Fibroblast of skin of left biceps (primary cell): ENCODE measurements at places on chromosomes 3 and 15.

DNA sequence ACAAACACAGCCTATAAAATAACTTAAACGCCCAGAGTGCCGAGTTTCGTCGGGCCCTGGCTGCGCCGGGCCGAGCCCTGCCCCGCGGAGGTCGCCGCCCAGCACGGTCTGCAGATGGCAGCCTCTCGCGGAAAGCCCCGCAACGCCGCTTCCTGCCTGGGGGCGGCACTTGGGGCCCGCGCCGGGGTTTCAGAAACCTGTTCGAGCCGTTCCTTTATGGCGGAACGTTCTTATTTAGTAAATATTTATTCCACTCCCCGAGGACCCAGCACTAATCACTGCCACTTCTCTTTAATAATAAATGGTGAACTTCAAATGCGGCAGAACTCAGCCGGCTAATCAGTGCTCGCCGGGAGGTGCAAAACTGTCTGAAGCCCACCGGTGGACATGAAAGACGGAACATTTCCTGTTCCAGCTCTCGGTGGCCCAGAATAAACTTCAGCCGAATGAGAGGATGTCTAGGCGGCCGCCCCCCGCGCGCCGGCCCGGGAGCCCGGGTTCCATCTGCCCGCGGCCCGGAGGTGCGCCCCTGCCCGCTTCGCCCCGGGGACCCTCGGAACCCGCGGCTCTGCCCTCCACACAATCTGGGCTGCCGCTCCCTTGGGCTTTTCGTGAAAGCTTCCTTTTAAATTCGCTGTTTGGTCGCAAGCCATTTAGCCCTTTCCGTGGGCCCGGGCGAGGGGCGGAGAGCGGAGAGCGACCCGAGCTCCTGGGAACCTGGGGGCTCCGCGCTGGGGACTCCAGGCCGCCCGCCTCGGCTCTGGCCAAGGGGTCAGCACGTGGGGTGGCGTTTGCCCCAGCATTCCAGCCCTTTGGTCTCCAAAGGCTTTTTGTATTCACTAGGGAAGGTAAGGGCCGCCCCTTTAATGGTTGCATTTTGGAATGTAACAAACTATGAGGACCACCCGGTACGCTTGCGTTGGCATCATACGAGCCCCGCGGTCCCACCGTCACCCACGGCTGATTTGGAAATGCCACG is 110.8 kb upstream of the ATP11B start:
- DNase-seq = no peak

DNA sequence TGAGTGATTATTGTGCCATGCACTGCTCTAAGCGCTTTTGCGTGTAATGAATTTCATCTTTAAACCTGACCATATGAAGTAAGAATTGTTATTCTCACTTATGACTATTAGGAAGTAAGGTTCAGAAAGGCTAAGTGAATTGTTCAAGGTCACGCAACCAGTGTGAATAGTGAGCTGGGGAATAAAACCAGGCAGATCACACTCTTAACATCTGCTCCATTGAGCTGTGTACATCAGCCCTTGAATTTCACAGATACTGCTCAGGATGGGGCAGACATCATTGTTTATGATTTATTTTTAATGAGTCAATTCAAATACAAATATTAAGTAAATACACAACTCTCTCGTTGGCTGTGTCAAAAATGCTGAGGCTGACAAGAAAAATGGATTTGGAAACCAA is 184.5 kb downstream of the FNDC3B start:
- no peak for DNase-seq

DNA sequence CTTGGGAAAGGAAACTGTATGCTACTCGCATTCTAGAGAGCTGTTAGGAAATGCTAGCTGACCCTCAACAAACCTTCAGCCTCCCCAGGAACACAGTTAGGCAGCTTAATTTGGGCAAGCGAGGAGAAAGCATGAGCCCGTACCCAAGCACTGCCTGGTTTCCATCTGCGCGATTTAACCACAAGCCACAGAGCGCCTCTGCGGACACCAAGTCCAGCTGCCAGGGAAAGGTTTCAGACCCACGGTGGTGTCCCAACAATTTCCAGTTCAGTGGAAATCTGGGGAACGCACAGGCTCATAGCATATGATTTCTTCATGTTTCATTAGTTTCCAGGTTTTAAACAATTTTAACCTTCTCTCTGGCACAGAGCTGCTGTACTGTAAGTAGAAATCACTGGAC is 617.6 kb downstream of the FHIT start:
- no peak for DNase-seq

DNA sequence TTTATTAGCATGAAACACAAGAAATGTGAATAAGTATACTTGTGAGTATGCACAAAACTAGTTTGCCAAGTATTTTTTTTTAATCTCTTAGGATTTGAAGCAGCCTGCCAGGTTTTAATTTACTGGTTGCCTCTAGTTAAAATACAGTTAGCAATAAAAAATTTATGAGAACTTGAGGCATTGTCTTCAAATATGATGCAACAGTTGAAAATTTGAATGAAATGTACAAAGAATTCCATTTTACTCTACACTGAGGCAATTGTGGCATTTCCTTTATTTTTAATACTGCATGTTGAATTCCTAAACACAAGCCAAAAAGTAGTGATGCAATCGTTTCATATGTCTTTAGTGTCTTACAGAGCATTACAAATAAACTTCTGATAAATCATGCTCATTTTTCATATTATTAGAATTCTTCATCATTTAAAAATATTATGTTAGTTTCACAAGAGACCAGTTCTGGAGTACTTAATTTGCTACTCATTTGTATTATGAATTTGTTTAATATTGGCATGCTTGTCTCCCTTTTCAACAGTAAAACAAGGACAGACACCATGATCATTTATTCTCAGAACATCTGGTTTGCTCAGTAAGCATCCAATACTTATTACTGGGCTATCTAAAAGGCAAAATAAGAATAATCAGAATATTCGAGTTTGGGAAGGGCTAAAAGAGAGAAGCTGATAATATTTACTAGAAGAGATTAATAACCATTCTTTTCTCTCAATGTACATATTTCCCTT is 124.8 kb upstream of the PTX3 start:
- DNase-seq = peak; percentile 98

DNA sequence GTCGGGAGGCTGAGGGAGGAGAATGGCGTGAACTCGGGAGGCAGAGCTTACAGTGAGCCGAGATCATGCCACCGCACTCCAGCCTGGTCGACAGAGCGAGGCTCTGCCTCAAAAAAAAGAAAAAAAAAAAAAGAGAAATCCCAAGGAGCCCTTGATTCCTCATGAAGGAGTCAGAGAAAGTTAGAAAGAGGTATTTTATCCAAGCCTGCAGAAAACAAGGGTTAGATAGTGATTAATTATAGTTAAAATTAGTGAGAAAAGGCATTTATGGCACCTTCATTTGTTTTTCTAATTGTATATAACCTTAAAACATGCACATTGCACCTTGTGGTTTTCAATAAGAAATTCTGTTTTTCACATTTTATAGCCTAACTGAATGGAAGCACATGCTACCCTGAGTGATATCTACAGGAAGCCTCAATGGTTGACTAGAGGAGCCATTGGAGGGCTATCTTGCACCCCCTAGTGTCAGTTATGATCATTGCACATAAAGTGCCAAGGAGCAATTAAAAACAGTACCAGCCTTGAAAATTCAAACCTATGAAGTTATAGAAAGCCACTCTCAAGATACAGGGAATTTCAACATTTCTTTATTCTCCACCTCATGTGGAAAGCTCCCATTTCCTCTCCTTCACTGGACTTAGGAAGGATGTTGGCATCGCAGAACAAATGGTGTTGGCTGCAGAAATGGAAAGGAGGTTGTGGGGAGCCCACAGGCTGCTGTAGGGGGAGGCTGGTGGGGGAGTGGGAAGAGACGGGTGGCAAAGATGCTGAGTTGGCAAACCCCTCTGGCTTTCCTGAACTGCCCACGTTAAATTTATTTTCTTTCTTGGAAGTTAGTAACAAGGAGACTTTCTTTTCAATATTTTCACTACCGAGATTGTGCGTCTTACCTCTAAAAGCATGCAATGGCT is 48.5 kb downstream of the ITGA11 start:
- no peak for DNase-seq

GRCh38 chr3:53795789-53796560 is 50.2 kb downstream of the CHDH start:
- DNase-seq = no peak

DNA sequence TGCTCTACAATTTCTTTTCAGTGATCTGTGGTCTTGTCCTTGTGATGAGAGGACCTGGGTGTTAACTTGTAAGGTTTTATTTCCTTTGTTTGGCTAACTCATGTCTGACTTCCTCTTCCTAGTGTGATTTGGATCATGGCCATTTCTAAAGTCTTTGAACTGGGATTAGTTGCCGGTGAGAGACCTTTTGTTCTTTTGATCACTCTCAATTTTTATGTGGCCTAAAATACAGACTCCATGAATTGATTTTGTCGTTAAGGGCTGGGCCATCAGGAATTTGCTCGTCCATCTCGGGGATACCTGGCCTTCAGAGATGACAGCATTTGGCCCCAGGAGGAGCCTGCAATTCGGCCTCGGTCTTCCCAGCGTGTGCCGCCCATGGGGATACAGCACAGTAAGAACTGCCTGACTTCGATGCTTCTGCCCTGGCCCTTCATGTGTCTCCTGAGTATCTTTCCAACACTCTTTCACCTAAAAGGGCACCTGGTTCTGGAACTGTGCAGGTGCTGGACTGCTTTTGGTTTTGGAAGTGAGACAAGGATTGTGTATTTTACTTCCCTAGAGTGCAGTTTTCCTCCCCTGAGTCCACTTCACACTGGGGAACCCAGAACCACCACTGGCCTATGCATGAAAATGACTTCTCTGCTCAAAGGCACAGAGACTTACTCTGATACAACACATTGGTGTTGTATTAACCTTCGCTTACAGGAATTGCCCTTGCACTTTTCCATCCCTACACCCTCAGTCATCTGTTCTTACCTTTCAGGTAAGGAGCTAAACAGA is 13.1 kb upstream of the LRRC2 start:
- no peak for DNase-seq

- no peak for DNase-seq
These were observed 6.1 kb upstream of the ZSCAN2 start for GRCh38 chr15:84594617-84595290.

- no peak for DNase-seq
These were observed 41.0 kb upstream of the GP5 start for GRCh38 chr3:194439881-194440550.
